Left lobe of liver (tissue), 2 donors: ENCODE measurements at places on chromosomes 11 and 22.

- DNase-seq = peak; percentile 62
These were observed 705 bp downstream of the PTPRJ start for GRCh38 chr11:47980907-47981621.

GRCh38 chr11:126363706-126364248 lies 8.3 kb downstream of the ST3GAL4 start:
- no peak for DNase-seq

GRCh38 chr22:41885516-41885915 lies 29.4 kb downstream of the SHISA8 start:
- DNase-seq = no peak

DNA sequence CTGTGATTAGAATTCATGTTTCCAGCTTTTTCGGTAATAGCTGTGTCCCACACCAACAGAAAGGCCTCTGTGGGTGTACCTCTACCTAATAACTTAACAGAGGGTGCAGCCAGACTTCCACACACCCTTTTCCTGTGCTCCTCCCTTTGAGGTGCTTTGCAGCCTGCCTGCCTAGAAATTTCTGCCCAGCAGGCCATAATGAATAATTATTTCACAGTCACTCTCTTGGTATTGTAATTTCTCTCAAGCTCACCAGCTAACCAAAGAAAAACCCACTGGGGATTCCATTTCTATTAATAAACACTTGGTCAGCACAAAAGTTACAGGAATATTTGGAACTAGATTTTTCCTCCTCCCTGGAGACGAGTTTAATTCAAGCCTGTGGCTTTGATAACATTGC lies 13.3 kb downstream of the WT1 start:
- no peak for DNase-seq

GRCh38 chr22:35986088-35986487 lies 42.5 kb downstream of the RBFOX2 start:
- no peak for DNase-seq

DNA sequence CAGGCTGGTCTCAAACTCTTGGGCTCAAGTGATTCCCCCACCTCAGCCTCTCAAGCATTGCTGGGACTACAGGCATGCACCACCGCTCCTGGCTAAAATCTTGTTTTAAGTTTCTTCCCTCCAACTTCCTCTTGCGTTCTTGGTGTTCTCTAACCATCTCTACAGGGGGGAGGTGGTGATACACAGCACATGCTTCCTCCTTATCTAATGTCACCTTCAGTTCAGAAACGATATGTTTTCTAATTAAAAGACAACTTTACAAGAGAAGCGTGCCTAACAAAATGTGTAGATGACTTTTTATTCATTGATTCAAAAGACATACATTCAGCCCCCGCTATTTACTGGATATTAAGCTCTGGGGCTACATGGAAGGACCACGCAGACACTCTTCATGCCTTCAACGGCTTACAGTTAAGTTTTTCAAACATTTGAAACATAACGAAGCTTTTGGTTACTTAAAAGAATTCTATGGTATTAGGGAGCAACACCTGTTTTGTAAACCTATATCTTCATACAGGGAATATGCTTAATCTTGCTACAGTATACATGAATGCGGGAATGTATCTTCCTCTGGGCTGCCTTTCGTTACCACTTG lies 933 bp upstream of the DLAT start:
- no peak for DNase-seq

- DNase-seq = no peak
These were observed 7.4 kb downstream of the APOBEC3D start for GRCh38 chr22:39028281-39028680.
